ENCODE measurements at places on chromosomes 5 and 9. TPM values are rescaled to one million over a fixed set of nuclear protein-coding genes. Genes with fewer than 3 reads are reported as not detected.

The CDH9 gene
- not detected for total RNA-seq

The NR4A3 gene
- total RNA-seq = 5.6 TPM

The TNC gene
- 457 TPM for total RNA-seq

The PAPPA gene
- total RNA-seq = 33.4 TPM

The CCL28 gene
- 2.8 TPM for total RNA-seq

The IFT74 gene
- total RNA-seq = 14.6 TPM

The NR2F1-AS1 gene
- 33.6 TPM for total RNA-seq

The SLIT3 gene
- 8.0 TPM for total RNA-seq

The PLPP1 gene
- total RNA-seq = 73.5 TPM

The PCDHGA10 gene
- total RNA-seq = 10.2 TPM

The SAXO1 gene
- 0.17 TPM for total RNA-seq

The ENTPD2 gene
- total RNA-seq = under 0.01 TPM

The NDUFS4 gene
- 147 TPM for total RNA-seq

The NKD2 gene
- total RNA-seq = under 0.01 TPM

The FAM221B gene
- total RNA-seq = not detected

The AUH gene
- total RNA-seq = 55.5 TPM

The FAF2 gene
- 38.5 TPM for total RNA-seq

The PROB1 gene
- total RNA-seq = 0.77 TPM

The DMRTA1 gene
- total RNA-seq = 0.26 TPM

The CER1 gene
- total RNA-seq = not detected

The OXCT1 gene
- 56.3 TPM for total RNA-seq

The PRR16 gene
- 7.3 TPM for total RNA-seq

The COL15A1 gene
- total RNA-seq = 41.0 TPM

The ZDHHC11B gene
- total RNA-seq = under 0.01 TPM

The LCN1 gene
- not detected for total RNA-seq

The CHSY3 gene
- total RNA-seq = 1.3 TPM

The MAMDC2 gene
- total RNA-seq = 5.4 TPM

The NME5 gene
- 2.5 TPM for total RNA-seq

The EDIL3 gene
- 9.2 TPM for total RNA-seq

The GDF9 gene
- under 0.01 TPM for total RNA-seq

The STARD4 gene
- 88.6 TPM for total RNA-seq

The TMEFF1 gene
- 2.5 TPM for total RNA-seq

The CCNI2 gene
- under 0.01 TPM for total RNA-seq

The CYSRT1 gene
- total RNA-seq = 0.51 TPM

The GLDC gene
- total RNA-seq = 0.51 TPM
